ENCODE measurements at places on chromosomes 13 and 19.

DNA sequence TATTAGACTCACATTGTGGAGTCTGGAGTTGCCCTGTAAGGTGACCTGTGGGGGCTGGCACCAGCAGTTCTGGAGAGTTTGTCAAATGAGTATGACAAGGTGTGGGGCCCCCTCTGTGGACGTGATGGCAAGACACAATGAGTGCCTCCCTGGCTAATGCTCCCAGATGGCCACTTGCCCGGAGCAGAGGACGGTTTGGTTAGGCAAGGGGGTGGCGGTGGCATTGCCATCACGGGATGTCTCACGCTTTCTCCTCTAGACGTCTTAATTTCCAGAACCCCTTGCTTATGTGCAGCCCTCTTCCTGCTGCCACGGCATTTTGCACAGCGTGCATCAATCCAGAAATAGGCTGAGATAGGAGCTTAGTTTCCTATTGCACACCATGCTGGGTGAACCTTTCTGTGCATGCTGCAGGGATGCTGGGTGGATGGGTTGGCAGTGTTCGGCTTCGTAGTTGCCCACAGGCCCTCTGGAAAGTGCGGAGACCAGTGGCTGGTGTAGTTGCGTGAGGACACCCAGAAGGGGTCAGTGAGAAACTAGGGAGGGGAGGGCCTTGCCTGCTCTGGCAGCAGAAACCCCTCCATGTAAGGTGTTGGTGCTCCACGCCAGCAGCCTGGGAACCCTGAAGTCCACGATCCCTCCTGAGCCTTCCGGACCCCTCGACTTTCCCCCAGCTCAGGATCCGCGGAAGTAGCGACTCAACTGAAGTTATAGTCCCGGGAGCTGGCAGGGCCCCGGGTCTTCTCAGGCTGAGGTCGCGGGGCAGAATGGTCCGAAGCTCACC, 18.1 kb upstream of the LRP3 start:
- DNase-seq = no peak

GRCh38 chr19:28494461-28494860, 718.5 kb downstream of the UQCRFS1 start:
- no peak for DNase-seq

DNA sequence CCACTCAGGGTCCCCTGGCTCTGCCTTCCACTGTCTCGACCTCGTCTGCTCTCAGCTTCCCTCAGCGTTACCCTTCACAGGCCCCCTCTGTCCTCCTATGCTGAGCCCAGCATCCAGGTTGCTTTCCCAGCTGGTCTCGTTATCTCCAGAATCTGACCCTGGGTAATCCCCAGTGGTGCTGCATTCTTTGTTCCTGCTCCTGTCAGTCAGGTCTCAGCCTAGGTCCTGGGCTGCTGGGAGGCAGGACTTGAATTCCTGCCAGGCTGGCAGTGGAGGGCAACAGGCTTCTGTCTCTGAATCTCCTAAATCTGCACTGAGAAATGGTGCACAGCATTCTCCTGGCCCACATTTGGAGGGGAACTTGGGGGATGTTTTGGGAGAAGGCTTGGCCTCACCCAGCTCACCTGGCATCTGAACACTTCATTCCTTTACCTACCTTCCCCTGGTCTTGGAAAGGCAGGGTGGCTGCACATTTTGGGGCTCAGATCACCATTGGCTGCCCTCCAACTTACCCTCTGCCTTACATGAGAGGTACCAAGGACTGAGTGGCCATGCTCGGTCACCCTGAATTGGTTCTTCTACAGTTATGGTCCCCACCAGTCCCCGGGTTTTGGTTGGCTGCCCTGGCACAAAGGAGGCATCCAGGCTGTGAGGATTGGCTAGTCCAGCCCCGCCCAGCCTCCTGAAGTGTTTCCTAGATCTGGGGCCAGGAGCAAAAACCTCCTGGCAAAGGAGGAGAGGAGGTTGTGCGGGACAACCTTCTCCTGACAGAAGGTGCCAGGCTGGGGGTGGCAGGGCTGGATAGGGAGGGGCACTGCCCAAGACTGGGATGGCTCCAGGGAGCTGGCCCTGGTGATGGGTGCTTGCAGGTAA, at the start of gene CYP4F8:
CYP4F8 (plus strand) TSS at position 712 of the 873 bp plus-strand sequence. CDS start 399 bp downstream, outside the sequence.
- DNase-seq = no peak

- DNase-seq = no peak
Observed at GRCh38 chr19:23571175-23571574, 115.8 kb downstream of the ZNF675 start.

- peak; percentile 87 for DNase-seq
Observed at GRCh38 chr19:16417660-16418596, 53.8 kb downstream of the EPS15L1 start.

DNA sequence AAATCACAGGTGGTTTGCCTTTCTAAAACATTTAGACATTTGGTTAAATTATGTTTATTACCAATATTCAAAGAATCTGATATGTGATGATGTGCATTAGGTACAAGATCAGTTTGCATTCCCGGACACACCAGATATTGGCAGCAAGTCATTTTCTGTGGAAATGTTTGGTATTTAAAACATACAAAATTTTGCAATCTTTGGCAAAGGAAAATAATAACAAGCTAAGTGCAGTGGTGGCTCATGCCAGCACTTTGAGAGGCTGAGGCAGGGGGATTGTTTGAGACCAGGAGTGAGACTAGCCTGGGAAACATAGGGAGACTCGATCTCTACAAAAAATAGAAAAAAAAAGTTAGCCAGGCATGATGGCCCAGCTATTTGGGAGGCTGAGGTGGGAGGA, 29.1 kb upstream of the TSC22D1 start:
- DNase-seq = no peak

GRCh38 chr13:78940455-78941130, 281.6 kb upstream of the OBI1 start:
- no peak for DNase-seq

- DNase-seq = no peak
Observed at GRCh38 chr19:3537438-3538240, 1.3 kb upstream of the TEKTIP1 start.

DNA sequence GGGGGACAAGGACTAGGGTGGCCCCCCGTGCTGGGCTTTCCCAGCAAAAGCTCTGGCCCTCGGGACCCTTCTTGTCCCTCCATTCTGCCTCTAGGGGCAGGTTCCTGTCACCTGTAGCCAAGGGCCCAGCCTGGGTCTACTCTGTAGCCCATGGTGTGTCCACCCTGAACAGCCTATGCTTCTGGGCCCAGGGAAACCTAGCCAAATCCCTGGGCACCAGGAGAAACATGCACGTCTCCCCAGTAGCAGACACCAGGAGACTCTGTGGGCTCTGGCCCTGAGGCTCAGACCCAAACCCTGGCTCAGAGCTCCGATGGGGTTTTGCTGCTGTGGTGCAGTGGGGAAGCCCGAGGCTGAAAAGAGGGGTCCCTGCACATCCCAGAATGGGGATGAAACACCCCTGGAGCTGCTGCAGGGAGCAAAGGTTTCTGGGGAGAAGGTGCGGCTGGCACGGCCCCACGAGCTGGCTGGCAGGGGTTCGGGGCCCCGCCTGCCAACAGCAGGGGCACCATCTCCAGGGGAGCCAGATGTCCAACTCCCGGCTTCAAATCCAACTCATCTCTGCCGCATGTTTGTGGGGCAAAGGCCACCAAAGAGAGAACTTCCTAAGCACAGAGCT, 18.2 kb downstream of the CEBPG start:
- DNase-seq = no peak

DNA sequence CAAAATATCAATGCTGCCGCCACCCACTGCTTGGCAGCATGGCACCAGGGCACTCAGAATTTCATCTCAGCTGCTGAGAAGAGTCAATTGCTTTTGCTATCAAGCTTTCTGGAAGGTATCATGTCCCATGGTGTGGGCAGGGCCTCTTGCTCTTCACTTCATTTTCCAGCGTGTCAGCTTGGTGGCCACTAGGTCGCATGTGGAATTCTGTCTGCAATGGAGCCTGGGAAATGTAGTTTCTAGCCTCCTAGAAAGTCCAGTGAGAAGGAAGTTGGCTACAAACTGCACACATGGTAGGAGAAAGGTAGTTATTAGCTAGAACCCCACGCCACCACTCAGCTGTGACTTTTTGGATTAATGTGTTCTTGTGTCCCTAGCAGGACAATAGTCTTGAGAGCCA, 105.3 kb downstream of the MYO16 start:
- no peak for DNase-seq

DNA sequence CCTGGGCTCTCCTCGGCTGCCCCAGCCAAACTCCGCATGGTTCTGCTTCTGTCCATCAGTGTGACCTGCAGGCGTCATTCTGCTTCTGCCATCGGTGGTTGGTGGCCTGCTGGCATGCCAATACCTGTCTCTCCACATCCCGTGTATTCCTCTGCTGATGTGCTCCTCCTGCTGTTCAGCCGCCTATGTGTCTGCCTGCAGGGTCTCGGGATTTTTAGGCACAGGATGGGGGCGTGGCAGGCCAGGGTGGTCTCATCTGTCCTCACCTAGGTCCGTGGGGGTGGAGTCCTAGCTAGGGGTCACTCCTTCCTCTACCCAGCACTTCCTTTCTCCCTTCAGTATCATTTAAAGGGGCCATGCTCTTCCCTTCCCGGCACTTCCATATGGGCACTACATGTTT, 33.0 kb upstream of the SGCG start:
- no peak for DNase-seq
